ENCODE measurements at places on chromosomes 13 and 19.

DNA sequence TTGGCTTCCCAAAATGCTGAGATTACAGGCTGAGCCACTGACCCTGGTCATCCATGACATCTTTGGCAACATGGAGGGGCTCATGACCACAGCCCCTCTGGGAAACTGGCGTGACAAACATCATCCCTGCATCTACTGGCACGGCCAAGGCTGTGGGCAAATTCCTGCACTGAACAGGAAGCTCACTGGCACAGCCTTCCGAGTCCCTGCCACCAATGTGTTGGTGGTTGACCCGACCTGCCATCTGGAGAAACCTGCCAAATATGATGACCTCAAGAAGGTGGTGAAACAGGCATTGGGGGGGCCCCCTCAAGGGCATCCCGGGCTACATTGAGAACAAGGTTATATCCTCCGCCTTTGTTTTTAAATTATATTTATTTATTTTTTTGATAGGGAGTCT is 8.9 kb upstream of the ACP5 start:
- DNase-seq = no peak

DNA sequence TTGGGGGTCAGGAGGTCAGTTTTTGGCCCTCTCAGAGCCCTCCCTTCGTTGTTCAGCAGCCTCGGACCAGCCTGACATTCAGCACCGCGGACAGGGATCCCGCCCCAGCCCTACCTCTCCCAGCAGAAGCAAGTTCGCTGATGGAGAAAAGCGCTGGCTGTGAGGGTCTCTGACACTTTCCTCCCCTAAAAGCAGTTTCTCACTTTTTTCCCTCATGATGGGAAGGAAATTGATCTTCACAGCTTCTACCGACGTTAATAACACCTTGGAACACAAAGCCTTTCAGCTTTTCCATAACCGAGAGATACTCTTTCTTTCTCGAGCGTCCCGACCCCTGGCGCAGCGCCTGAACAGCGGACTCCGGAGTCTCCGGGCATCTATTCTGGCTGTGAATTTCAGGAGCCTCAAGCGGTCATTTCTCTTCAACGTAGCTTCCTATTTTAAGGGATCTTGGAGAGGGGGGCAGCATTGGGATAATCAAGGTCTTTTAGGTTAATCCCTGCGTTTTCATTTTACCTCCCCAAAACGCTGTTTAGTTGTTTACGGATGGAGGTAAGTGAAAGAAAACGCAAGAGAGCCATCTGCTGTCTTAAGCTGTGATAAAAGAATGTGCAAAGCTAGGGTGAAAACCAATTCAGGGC is 467.2 kb downstream of the ITGBL1 start:
- no peak for DNase-seq

DNA sequence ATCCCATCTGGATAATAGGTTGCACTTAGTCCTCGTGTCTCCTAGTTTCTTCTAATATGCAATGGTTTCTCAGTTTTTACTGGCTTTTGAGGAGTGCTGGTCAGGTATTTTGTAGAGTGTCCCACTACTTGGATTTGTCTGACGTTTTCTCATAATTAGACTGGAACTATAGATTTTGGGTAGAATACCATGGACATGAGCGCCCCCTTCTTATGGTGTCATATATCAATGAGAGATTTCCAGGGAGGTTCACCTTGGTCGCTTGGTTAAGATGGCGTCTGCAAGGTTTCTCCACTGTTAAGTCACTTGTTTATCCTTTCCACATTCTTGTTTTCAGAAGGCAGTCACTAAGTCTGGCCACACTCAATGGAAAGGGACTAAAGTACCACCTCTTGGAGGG is 6.7 kb downstream of the SOHLH2 start:
- DNase-seq = no peak

DNA sequence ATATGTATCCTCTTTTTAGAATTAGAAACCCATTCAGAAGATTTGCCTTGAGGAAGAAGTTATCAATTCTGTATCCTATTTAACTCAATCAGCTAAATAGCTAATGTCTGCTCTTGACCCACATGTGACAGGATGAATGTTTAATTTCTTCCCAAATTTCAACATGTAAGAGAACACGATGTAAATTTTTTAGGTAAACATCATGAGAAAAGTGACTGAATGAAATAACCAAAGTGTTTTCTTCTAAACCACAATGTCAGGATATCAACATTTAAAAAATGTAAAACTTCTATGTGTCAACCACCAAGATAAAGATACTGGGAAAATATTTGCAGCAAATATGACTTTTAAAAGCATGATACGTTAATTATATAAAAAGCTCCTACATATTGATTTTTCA is 302.4 kb downstream of the DCT start:
- no peak for DNase-seq

- DNase-seq = no peak
Observed at GRCh38 chr13:78239714-78240113, 321.1 kb upstream of the EDNRB start.

DNA sequence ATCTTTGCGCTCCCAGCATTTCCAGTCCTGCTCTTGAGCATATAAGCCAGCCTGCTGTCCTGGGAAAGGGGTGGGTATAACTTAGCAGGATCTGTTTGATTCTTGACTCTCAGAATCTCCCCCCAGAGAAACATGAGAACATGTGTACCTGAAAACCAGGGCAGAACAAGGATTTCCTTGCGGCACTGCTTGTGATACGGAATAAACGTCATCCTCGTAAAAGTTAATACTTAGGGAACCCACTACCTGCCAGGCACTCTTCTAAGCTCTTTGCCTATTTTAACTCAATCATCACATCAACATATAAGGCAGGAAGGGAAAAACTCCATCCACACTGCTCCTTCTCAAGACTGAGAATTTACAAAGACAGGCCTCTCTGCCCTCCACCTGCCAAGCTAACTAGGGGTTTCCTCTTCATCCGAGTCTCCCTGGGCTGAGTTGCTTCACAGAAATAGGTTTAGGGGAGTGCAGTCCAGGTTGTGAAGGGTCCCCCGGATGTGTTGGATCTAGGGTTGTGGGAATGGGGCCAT is 1.1 kb downstream of the ZNF653 start:
- DNase-seq = no peak

All from anterior cingulate cortex (tissue), 58 donors.